Ascending aorta (tissue), 2 donors: ENCODE measurements at places on chromosomes 3 and 15.

DNA sequence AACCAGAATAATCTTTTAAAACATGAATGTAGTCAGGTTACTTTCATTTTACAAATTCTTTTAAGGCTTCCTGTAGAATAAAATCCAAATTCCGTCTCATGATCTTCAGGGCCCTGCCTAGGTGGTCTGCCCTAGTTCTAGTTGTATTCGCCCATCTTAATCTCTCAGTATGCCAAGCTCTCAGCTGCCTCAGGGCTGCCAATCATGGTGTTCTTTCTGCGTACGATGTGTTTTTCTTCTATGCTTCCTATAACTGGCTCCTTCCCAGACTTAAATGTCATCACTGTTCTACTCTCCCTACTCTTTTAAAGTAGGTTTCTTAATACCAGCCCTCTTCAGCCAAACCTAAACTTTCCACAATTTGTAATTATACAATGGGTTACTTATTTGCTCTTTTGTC is 107.4 kb downstream of the GREM1 start:
- DNase-seq = no peak
- no peaks in the 10 kb centered on the region for H3K4me1 ChIP-seq
- no peaks in the 10 kb centered on the region for H3K36me3 ChIP-seq
- no peaks in the 10 kb centered on the region for H3K27me3 ChIP-seq

DNA sequence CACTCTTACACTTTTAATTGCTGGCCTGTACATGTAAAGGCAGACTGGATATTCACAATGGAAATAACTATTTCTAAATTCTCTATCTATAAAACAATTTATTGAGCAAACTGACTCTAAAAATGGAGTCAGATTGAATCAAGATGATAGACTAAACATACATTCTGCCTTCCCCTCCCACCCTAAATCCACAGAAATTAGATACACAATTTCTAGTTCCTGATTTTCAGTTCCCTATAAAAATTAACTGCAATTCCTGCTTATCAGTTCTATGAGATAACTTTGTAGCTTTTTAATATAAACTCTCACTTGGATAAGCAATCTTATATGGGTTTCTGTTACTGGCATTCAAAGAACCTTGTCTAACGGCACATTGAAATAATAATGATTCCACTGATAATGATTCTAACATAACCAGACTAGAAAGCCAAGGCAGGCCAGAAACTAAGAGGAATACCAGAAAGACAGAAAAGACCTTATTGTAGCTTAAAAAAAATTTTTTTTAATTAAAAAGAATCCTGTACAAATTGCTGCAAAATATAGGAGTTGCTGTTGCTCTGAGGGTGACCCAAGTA is 33.1 kb downstream of the TBC1D5 start:
- no peak overlapping the region for H3K27ac ChIP-seq
- no peak overlapping the region for H3K4me3 ChIP-seq
- no peaks in the 10 kb centered on the region for H3K27me3 ChIP-seq
- no peak for DNase-seq
- no peaks in the 10 kb centered on the region for H3K4me1 ChIP-seq
- peaks cover 4% of the 10 kb centered on the region for H3K36me3 ChIP-seq

DNA sequence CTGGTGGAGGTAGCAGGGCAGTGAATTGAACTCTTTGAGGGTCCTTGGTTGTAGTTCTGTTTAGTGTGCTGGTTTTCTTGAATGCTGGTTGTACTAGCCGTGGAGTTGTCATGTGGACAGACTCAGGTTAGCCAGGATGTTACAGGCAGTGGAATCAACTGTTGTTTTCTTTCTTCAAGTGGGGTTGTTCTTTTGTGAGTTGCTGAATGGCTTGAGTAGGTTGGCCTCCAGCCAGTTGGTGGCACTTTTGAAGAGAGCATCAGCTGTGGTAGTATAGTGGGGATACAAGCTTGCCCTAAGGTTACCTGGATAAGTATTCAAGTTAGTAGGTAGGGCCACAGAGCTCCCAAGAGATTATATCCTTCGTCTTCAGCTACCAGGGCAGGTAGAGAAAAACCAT is 31.8 kb upstream of the RARB start:
- no peaks in the 10 kb centered on the region for H3K36me3 ChIP-seq
- H3K27ac ChIP-seq = no peak overlapping the region
- H3K4me3 ChIP-seq = no peak overlapping the region
- no peaks in the 10 kb centered on the region for H3K27me3 ChIP-seq
- H3K4me1 ChIP-seq = no peaks in the 10 kb centered on the region

GRCh38 chr3:128011140-128011539 is 41.1 kb upstream of the SEC61A1 start:
- H3K4me1 ChIP-seq = no peaks in the 10 kb centered on the region
- no peaks in the 10 kb centered on the region for H3K27me3 ChIP-seq
- no peak overlapping the region for H3K4me3 ChIP-seq
- H3K36me3 ChIP-seq = no peaks in the 10 kb centered on the region
- no peak for DNase-seq
- no peak overlapping the region for H3K27ac ChIP-seq

GRCh38 chr15:90388462-90389380 is 679 bp downstream of the IQGAP1 start:
- H3K4me3 ChIP-seq = peak overlapping the region; percentile 99
- peak; percentile 85 for DNase-seq
- peaks cover 16% of the 10 kb centered on the region for H3K4me1 ChIP-seq
- H3K27me3 ChIP-seq = no peaks in the 10 kb centered on the region
- peak overlapping the region; percentile 100 for H3K27ac ChIP-seq

- no peaks in the 10 kb centered on the region for H3K27me3 ChIP-seq
- DNase-seq = no peak
- H3K27ac ChIP-seq = peak overlapping the region; percentile 63
- H3K4me1 ChIP-seq = no peaks in the 10 kb centered on the region
- H3K36me3 ChIP-seq = no peaks in the 10 kb centered on the region
- H3K4me3 ChIP-seq = no peak overlapping the region
These were observed 139.3 kb downstream of the FOXP1 start for GRCh38 chr3:71444028-71444860.

DNA sequence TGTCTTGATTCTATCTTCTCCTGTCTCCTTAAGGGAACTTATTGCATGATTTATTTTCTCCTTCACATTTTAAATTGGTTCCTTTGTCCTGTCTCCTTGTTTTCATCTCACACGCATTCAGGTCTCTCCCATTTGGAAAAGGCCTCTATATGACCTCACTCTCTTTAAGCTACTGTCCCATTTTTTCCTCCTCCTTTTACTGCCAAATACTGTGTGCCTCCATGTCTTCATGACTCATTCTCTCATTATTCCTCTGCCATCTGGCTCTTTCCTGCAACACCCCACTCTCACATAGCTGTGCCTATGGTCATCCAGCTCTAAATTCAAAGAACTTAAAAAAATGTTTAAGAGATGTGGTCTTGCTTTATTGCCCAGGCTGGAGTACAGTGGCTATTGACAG is 48.0 kb downstream of the TYRO3 start:
- H3K27me3 ChIP-seq = no peaks in the 10 kb centered on the region
- H3K4me1 ChIP-seq = peaks cover 3% of the 10 kb centered on the region
- H3K27ac ChIP-seq = no peak overlapping the region
- no peak overlapping the region for H3K4me3 ChIP-seq

- H3K4me1 ChIP-seq = no peaks in the 10 kb centered on the region
- no peak for DNase-seq
- H3K27ac ChIP-seq = no peak overlapping the region
- no peak overlapping the region for H3K4me3 ChIP-seq
- H3K27me3 ChIP-seq = no peaks in the 10 kb centered on the region
- no peaks in the 10 kb centered on the region for H3K36me3 ChIP-seq
These were observed 2.5 kb upstream of the HHLA2 start for GRCh38 chr3:108293858-108294257.

GRCh38 chr3:63656786-63657185 is 4.3 kb downstream of the SNTN start:
- DNase-seq = no peak
- H3K36me3 ChIP-seq = no peaks in the 10 kb centered on the region
- H3K4me1 ChIP-seq = no peaks in the 10 kb centered on the region
- H3K4me3 ChIP-seq = no peak overlapping the region
